Aorta (tissue), 5 donors: ENCODE measurements at places on chromosomes 11 and 22. TPM values are rescaled to one million over a fixed set of nuclear protein-coding genes. Genes with fewer than 3 reads are reported as not detected.

Gene SLC22A12
- not detected for total RNA-seq

DNA sequence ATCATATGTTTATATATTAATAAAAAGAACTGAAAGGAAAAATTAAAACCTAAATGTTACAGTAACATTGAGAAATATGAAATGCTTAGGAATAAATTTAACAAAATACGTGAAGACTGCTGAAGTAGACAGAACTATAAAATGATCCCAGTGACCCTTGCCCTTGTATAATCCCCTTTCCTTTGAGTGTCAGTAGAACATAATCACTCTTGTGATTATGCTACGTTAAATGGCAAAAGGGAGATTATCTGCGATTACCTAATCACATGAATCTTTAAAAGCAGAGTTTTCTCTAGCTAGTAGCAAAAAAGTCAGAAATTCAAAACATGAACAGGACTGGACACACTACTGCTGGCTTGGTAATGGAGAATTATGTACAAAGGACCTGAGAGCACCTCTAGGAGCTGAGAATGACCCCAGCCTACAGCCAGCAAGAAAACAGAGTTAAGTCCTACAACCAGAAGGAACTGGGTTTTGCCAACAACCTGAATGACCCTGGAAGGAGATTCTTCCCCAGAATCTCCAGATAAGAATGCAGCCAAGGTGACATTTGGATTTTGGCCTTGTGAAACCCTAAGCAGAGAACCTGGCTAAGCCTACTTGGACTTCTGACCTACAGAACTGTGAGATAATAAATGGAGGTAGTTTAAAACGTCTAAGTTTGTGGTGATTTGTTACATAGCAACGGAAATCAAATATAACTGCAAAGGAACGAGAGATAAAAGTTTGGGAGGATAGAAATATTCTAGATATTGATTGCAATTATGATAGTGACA, 157.2 kb downstream of the ATG16L2 start:
- H3K27me3 ChIP-seq: no peaks in the 10 kb centered on the region
- H3K36me3 ChIP-seq: peaks cover 2% of the 10 kb centered on the region
- H3K27ac ChIP-seq: no peak overlapping the region
- DNase-seq: no peak

Gene TSPAN18
- 34.8 TPM for total RNA-seq

GRCh38 chr11:7490054-7490453, 4.7 kb downstream of the OLFML1 start:
- H3K4me3 ChIP-seq: no peak overlapping the region
- no peak for DNase-seq
- H3K4me1 ChIP-seq: no peaks in the 10 kb centered on the region
- H3K27ac ChIP-seq: no peak overlapping the region
- H3K27me3 ChIP-seq: no peaks in the 10 kb centered on the region

Gene FXYD6
- total RNA-seq: 28.6 TPM

Gene SLC6A5
- total RNA-seq: not detected

DNA sequence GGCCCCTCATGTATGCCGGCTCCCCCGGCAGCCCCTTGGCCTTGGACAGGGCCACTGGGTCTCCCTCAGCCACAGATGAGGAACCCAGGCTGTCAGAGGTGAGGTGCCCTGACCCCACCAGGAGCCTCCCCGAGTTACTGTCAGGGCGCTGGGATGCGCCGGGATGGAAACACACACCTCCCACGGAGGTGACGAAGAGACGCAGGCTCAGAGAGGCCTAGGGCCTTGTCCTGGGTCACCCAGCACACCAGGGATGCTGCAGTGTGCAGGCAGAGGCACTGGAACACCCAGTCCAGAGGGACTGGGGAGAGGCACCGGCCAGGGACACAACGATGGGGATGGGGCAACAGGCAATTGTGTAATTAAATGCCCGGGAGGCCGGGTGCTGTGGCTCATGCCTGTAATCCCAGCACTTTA, 81.2 kb upstream of the PRR5 start:
- H3K27ac ChIP-seq: no peak overlapping the region
- H3K27me3 ChIP-seq: no peaks in the 10 kb centered on the region
- DNase-seq: no peak
- no peaks in the 10 kb centered on the region for H3K4me1 ChIP-seq
- H3K4me3 ChIP-seq: no peak overlapping the region

DNA sequence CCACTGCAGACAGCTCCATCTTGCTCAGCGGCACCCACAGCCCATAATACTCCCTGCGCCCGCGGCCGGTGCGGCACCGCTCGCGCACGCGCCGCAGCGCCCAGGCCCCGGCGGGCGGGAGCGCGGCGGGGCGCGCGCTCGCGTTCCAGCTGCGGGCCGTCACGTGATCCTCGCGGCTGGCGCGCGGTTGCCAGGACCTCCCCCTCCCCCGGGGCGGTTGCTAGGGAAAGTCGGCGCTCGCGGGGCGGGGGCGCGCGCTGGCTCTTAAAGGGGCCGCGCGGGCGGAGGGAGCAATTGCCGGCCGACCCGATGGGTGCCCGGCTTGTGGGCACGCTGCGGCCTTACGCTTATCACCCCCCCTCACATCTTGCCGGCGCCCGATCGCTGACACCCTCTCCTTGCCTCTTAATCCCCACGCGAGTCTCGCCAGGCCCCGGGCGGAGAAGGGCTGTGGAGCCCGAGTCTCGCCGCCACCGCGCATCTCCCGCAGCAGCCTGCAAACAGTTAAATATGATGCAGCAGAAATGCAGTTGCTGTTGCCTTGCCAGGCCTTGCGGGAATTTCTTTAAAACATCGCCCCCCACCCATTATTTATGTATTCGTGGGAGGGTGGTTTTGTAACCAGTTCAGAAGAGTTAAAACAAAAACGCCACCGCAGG, at the start of gene CBX6:
Gene CBX6, minus strand, starts transcription at position 45 of the 659 bp plus-strand sequence. Its CDS starts 26 bp downstream, at position 19.
- H3K4me1 ChIP-seq: no peaks in the 10 kb centered on the region
- H3K36me3 ChIP-seq: no peaks in the 10 kb centered on the region
- peak within 1 kb of the TSS; percentile 50 for H3K27ac ChIP-seq

Gene BIRC3
- 19.3 TPM for total RNA-seq

Gene SSTR3
- total RNA-seq: not detected

DNA sequence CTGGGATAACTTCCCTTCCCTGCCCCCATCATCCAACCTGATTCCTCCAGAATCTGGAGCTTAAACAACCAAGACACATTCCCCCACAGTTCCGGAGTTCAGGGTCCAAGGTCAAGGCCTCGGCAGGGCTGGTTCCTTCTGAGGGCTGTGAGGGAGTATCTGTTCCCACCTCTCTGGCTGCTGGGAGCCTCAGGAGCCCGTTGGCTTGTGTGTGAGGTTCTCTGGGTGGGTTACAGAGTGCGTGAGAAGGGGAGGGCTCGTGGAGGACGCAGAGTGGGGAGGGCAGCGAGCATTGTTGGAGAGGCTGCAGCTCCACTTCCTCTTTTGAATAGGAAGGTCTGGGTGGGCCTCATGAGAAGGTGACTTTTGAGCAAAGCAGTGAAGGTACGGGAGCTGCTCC, 8.5 kb downstream of the SERHL2 start:
- no peaks in the 10 kb centered on the region for H3K36me3 ChIP-seq
- no peak overlapping the region for H3K27ac ChIP-seq
- H3K4me1 ChIP-seq: no peaks in the 10 kb centered on the region

- H3K4me3 ChIP-seq: no peak overlapping the region
- no peaks in the 10 kb centered on the region for H3K4me1 ChIP-seq
- H3K27me3 ChIP-seq: no peaks in the 10 kb centered on the region
- no peak overlapping the region for H3K27ac ChIP-seq
- no peaks in the 10 kb centered on the region for H3K36me3 ChIP-seq
Observed at GRCh38 chr22:49179886-49180682, 647.6 kb downstream of the BRD1 start.

Gene CALCA
- total RNA-seq: 0.97 TPM

GRCh38 chr11:28833169-28833568, 725.0 kb downstream of the METTL15 start:
- H3K36me3 ChIP-seq: no peaks in the 10 kb centered on the region
- no peak overlapping the region for H3K4me3 ChIP-seq
- no peaks in the 10 kb centered on the region for H3K27me3 ChIP-seq

Gene P4HA3
- 5.8 TPM for total RNA-seq

DNA sequence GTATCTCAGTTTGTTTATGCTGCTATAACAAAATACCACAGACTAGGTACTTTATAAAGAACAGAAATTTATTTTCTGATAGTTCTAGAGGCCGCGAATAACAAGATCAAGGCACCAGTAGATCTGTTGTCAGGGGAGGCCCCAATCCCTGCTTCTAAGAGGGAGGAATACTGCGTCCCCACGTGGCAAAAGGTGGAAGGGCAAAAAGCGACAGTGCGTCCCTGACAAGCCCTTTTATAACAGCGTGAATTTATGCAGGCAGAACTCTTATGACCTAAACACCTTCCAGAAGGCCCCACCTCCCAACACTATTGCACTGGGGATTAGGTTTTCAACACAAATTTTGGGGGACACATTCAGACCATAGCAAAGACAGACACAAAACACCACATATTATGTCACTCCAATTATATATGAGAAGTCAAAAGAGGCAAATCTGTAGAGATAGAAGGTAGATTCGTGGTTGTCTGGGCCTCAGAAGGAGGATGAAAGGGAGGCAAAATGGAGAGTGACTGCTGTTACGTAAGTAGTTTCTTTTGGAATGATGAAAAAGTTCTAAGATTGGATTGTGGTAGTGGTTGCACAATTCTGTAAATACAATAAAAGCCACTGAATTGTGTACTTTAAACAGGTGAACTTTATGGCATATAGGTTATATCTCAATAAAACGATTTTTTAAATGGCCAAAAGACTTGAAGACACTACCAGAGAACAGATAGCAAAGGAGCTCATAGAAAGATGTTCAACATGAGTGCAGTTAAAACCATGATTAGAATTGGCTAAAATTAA, 30.1 kb upstream of the TNRC6B start:
- no peaks in the 10 kb centered on the region for H3K36me3 ChIP-seq
- DNase-seq: no peak
- no peak overlapping the region for H3K27ac ChIP-seq
- H3K4me3 ChIP-seq: no peak overlapping the region
- H3K27me3 ChIP-seq: no peaks in the 10 kb centered on the region

- no peaks in the 10 kb centered on the region for H3K36me3 ChIP-seq
- no peaks in the 10 kb centered on the region for H3K27me3 ChIP-seq
- H3K4me3 ChIP-seq: no peak overlapping the region
- H3K27ac ChIP-seq: no peak overlapping the region
- DNase-seq: no peak
- no peaks in the 10 kb centered on the region for H3K4me1 ChIP-seq
Observed at GRCh38 chr11:73235236-73235786, 17.2 kb downstream of the P2RY2 start.

- H3K4me3 ChIP-seq: no peak overlapping the region
- no peaks in the 10 kb centered on the region for H3K4me1 ChIP-seq
- DNase-seq: peak; percentile 55
- no peaks in the 10 kb centered on the region for H3K27me3 ChIP-seq
- no peaks in the 10 kb centered on the region for H3K36me3 ChIP-seq
Observed at GRCh38 chr11:5380740-5381342, 2.8 kb upstream of the OR51M1 start.

- H3K36me3 ChIP-seq: no peaks in the 10 kb centered on the region
- no peaks in the 10 kb centered on the region for H3K27me3 ChIP-seq
- DNase-seq: peak; percentile 88
- no peaks in the 10 kb centered on the region for H3K4me1 ChIP-seq
- no peak overlapping the region for H3K27ac ChIP-seq
Observed at GRCh38 chr11:57527056-57527631, 3.4 kb downstream of the TIMM10 start.

GRCh38 chr11:103807806-103808205, 228.6 kb upstream of the DDI1 start:
- no peak overlapping the region for H3K27ac ChIP-seq
- no peak for DNase-seq
- H3K4me3 ChIP-seq: no peak overlapping the region
- no peaks in the 10 kb centered on the region for H3K27me3 ChIP-seq
- H3K4me1 ChIP-seq: no peaks in the 10 kb centered on the region

GRCh38 chr11:65425971-65426838, 3.6 kb downstream of the NEAT1 start:
- peak overlapping the region; percentile 28 for H3K27ac ChIP-seq
- H3K4me3 ChIP-seq: peak overlapping the region; percentile 97
- DNase-seq: no peak

Gene C11orf52
- 5.2 TPM for total RNA-seq

Gene KCTD14
- total RNA-seq: 2.0 TPM

Gene PKDREJ
- not detected for total RNA-seq

- H3K4me3 ChIP-seq: no peak overlapping the region
- H3K36me3 ChIP-seq: no peaks in the 10 kb centered on the region
- no peak for DNase-seq
- no peaks in the 10 kb centered on the region for H3K27me3 ChIP-seq
- H3K27ac ChIP-seq: no peak overlapping the region
- H3K4me1 ChIP-seq: no peaks in the 10 kb centered on the region
Observed at GRCh38 chr11:30902929-30903328, 316.8 kb upstream of the MPPED2 start.

DNA sequence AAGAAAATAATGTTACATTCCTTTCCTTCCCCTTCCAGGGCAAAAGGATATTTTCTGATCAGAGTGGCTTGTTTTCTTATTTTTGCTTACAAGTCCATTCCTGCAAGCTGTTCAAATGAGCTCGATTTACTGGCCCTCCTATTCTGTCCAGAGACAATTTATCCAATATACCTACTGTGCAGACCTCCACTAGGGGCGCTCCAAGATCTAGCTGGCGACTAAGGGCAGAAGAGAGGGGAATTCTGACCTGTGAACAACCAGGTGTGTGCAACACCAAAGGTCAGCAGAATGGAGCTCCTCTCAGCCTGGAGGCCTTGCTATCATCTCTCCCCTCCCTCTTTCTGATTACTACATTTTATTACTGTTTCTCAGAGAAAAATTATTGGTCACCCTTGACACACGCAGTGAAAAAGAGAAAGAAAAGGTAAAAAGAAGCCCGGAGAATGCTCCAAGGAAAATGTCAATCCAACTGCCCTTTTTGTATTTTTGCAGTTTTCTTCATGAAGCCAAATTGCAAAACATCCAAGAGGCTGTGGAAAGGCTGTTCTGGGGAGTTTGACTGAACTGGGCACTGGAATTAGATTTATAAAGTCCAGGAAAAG, 3.2 kb downstream of the SEZ6L start:
- H3K27me3 ChIP-seq: no peaks in the 10 kb centered on the region
- no peaks in the 10 kb centered on the region for H3K36me3 ChIP-seq
- DNase-seq: no peak

DNA sequence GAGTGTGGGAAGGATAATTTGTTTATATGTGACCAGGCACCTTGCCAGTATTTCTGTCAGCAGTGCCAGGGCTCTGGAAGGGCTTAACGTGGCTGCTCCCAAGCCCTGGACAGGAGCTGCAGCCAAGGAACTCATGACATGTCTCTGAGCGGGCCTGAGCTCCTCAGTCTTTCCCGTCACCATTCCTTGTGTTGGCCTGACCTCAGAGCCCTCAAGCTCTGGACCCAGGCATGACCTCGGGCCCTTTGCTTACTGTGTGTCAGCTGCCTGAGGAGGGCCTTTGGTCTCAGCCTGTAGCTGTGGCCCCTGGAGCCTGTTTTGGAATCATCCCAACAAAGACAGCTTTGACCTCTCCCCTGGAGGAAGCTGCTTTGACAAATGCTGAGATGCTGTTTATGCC, 264.1 kb upstream of the PLET1 start:
- DNase-seq: peak; percentile 58
- H3K27ac ChIP-seq: peak overlapping the region; percentile 48
- H3K4me1 ChIP-seq: no peaks in the 10 kb centered on the region
- no peaks in the 10 kb centered on the region for H3K27me3 ChIP-seq
